ENCODE measurements at places on chromosomes 11 and 22.

DNA sequence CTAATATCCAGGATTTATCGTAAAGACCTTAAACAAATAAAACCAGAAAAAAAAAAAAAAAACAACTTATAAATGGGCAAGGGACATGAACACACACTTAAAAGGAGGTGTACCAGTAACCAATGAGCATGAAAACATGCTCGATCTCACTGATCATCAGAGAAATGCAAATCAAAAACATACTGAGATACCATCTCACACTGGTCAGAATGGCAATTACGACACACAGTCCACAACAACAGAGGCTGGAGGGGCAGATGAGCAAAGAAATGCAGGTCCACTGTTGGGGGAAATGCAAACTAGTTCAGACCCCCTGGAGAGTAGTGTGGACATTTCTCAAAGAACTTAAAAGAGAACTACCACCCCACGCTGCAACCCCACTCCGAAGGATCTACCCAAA is 13.2 kb downstream of the RGL4 start:
- no peak for DNase-seq

DNA sequence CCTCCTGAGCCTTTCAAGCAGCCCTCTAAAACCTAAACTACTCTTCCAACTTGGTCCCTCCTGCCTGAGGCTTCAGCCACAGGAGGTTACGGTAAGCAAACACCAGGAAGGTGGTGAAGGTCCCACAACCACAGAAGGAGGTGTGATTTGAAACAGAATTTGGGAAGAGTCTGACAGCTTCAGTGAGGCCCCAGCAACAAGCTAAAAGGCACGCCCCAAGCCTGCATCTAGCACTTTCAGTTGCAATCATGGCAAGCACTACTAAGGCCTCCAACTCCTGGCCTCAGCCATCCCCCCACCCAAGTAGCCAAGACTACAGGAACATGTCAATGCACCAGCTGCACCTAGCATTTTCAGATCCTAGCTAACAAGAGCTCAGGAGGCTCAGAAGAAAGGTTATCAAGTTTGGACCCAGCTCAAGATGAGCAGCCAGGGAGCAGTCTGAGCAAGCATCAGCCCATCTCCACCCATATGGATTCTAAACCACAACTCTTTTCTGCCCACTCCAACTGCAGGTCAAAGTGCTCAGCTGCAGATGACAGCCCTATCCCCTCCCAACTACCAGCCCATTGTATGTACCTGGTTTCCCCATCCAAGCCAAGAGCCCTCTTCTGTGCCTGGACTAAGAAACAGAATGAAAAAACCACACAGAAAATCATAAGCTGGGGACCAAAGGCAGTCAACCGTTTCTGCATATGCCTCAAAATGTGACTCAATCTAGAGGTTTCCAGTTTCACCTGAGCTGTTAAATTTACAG is 10.4 kb upstream of the AHNAK start:
- no peak for DNase-seq

DNA sequence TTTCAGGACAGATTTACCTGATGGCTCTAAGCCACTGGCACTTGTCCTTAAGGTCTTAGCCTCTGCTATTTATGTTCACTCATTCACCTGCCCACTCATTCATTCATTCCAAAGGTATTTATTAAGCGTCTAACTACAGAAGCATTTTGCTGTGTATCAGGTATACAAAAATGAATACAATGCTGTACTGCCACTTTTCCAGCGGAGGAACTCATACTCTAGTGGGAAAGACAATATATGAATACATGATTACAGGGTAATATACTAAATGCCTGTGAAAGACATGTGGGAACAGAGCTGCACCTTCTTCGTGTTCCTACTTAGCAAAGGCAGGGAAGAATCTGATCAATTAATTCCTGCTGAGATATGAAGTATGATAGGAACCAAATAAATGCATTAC is 43.7 kb downstream of the CLMP start:
- no peak for DNase-seq

- DNase-seq = no peak
Observed at GRCh38 chr11:132353255-132353654, 982.8 kb downstream of the NTM start.

- no peak for DNase-seq
Observed at GRCh38 chr11:101363706-101364275, 220.0 kb downstream of the TRPC6 start.

DNA sequence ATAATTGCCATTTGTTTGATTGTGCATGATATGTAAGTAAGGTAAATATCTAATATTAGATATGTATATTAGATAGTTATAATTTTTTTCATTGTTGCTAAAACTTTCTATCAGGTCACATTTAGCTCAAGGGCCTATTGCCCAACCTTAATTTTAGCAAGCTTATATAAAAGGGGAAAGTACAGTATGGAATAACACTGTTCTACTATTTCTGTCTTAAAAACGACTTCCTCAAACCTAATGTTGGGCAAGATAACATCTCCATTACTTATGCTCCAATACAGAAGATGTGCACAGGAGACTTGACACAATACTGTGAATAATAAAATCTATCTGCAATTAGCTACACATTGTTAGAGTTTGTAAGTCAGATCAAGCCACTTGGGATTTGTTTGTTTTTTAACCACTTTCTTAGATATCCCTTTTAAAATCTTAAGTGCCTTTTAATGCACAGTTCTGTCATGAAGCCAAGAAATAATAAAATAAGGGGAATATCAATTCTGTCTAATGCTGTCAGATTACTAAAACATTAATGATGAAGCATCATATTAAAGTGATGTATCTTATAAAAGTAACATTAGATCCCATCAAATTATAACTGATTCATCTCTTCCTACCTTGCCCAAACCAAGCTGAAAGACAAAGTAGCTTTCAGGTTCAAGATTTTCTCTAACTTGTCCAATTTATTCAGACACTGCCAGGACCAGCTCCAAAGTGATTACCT is 98.1 kb downstream of the SIK3 start:
- DNase-seq = no peak

GRCh38 chr22:46561435-46561905 is 24.1 kb upstream of the CELSR1 start:
- no peak for DNase-seq

DNA sequence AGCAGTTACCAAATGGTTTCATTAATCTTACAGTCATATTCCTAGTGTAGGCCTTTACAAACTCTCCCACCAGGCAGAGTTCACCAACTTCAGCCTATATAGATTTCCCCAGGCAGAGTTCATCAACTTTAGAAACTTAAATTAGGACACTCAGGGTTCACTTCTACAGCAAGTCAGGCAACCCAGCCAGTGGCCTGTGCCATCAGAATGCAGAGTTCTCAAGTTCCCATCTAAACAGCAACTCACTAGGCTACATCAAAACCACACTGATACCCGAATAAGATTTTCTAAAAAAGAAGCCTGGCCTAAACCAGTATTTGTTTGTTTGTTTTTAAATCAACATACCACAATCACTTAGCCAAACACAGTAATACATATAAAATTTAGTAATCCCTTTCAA is 33.7 kb downstream of the PICALM start:
- no peak for DNase-seq

- DNase-seq = no peak
Observed at GRCh38 chr11:134244593-134244992, 8.6 kb downstream of the THYN1 start.
